Stimulated activated CD4-positive, alpha-beta T cell treated with anti-CD3 and anti-CD28 coated beads, Interleukin-1b, Interleukin-23, amount 100 ng/mL, for 24 hours (primary cell): ENCODE measurements at places on chromosomes 2 and 18.

- DNase-seq, result no peak
Observed at GRCh38 chr2:33267756-33268155, 208.7 kb upstream of the RASGRP3 start.

- DNase-seq, result no peak
Observed at GRCh38 chr18:58541789-58542425, 87.0 kb downstream of the ALPK2 start.

GRCh38 chr18:65567372-65567771 is 183.4 kb upstream of the CDH7 start:
- DNase-seq, result no peak

DNA sequence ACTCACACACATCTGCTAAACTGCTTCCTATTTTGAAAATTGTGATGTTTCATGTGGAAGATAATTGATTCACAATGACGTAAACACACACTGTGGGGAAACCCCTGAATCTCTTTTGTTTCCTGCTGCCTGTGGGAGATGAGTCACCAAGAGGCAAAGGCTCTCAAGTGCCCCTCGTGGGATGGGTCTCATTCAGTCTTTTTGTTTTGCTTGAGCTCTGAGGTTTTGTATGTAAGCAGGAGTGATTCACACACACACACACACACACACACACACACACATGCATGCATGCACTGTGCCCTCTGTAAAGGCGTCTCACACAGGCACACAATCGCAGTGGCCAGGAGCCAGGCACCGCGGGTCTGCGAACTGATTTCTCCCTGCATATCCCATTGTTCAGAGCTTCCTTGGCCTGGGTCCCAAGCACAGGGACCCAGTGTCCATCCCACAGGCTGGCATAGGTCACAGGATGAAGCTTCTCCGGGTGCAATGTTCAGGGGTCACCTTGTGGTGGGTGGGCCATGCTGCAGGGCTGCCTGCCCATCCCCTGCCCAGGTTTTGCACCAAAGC is 12.1 kb upstream of the ARHGEF4 start:
- DNase-seq, result no peak

- DNase-seq, result no peak
Observed at GRCh38 chr2:160918906-160919503, 241.2 kb upstream of the TANK start.

DNA sequence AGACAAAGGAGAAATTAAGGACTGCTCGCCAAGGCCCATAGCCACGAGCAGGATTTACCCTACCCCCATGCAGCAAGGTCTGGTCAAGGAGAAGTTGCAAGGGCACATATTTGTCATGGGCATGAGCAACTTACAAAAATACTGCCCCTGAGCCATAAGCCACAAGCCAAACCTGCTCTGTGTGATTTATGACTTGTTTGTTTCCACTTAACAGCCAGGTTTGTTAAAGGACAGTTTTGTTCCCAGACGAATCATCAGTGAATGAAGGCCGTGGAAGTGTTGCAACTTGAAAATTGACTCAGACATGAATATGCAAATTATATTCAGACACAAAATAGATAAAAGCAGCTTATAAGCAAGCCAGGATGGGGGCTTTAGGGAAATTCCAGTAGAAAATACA is 31.3 kb upstream of the EVA1A start:
- DNase-seq, result no peak

GRCh38 chr2:20609349-20609994 is 41.4 kb downstream of the HS1BP3 start:
- no peak for DNase-seq

GRCh38 chr18:35464831-35465279 is 32.9 kb downstream of the INO80C start:
- DNase-seq, result no peak

- DNase-seq, result no peak
Observed at GRCh38 chr2:120488531-120488930, 142.6 kb downstream of the INHBB start.

DNA sequence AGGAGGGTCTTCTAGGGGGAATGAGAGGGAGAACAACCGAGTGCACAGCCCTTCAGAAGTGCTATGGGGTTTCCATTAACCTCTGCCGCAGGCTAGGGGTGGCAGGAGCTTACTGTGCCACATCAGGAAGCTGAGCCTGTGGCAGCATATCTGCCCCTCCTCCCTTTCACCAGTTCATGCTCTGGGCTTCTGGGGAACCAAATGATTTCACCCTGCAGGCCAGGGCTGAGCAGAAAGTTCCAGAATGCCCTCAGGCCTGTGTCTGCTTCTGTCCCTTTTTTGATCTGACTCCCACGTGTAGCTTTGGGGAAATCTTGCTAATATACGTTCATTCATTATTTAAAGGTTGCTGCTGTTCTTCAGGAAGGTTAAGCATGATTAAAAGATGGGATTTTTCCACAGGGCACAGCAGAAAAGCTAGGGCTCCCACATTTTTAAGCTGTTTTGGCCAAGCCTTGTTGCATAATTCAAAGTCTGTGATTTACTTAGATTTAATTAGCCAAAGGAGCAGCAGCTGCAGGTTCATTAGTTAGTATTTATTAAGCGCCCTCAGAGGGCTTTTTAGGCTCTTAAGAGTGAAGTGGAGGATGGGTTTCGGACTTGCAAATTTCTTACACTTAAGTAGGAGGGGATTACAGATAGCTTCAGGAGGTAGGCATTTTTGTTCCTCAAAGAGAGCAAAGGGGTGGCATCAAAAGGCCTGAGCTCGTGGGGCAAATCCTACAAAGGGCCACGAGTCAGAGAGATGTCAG is 10.2 kb downstream of the TMEM247 start:
- DNase-seq, result no peak

GRCh38 chr2:86623043-86623493 is 597 bp downstream of the RNF103 start:
- DNase-seq, result peak; percentile 34

GRCh38 chr2:96495982-96496629 is 9.1 kb downstream of the NEURL3 start:
- no peak for DNase-seq

DNA sequence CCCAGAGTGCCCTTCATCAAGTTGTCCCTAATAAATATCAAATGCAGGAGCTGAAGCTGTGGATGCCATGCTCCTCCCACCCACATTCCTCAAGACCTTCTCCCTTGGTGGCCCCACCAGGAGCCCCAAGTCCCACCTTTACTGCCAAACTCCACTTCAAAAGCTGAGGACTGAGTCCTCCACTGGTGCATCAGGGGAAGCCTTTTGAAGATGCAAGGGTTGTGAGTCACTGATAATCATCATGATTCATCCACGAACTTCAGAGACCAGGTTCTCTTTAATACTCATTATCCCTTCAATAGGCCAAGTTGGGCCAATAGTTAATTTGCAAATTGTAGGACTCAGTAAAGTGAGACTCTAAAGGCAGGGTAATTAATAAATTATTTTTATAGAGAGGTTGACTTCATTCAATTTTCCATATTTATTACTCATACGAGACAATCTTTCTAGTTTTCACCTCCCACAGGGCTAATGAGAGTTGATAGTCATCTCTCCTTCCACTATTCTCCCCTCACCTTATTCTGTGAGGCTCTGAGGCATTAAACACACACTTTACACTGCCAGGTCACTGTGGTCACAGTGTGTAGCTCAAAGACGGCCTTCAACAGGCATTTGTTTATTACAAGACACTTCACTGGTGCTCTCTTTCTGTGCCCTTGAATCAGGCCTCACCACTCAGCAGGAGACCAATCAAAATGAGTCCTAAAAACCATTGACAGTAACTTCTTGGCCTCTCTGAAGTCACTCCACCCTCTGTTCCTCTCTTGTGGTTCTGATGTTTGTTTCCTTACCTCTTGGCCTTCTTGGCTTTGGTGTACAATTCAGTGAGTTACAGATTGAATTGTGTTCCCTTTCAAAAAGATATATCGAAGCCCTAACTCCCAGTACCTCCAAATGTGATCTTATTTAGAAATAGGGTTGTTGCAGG is 99.9 kb downstream of the TRIB2 start:
- no peak for DNase-seq

DNA sequence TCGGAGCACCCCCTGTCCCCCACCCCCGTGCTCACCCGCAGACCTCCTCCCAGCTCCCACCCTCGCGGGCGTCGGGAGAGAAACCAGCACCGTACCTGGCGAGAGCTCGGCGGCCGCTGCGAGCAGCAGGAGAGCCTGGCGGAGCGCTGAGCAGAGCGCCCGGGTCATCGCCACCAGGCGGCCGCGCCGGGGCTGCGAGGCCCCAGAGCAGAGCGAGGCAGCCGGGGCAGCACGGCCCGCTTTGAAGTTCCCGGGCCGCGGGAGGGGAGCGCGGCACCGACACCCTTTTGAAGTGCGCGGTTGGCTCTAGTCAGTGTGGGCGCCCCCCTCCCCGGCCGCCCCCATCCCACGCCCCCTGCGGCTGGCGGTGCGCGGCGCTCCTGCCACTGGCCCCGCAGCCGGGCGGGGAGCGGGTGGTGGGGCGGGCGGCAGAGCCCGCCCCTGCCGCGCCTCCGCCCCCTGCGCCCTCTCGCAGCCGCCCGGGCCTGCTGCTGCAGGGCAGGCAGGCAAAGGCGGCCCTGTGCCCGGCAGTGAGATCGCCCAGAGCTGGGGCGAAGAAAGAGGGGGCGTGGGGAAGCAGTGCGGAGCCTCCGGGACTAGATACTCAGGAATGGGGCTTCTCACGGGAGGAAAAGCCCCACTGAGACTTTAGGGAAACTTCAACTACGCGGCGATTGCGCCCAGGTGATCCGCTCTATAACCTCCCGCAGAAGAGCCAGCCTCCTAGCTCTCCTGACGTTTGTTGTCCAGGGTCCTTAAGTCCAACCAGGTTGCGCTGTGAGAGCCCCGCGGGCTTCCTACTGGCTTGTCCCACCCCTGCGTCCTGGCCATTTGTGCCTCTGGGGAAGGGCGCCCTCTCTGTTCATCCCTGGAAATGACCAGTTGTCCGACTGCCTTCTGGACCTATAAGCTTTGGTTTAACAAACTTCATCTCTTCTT is at the start of gene ACVR1C:
Gene ACVR1C, minus strand, starts transcription at position 388 of the 939 bp plus-strand sequence. Its CDS starts 220 bp downstream, at position 168.
- peak; percentile 27 for DNase-seq

GRCh38 chr18:41789001-41789400 is 166.0 kb upstream of the PIK3C3 start:
- no peak for DNase-seq

- DNase-seq, result no peak
Observed at GRCh38 chr2:12733846-12734245, 17.1 kb downstream of the TRIB2 start.

- DNase-seq, result no peak
Observed at GRCh38 chr2:100180503-100180902, 38.1 kb upstream of the AFF3 start.

- no peak for DNase-seq
Observed at GRCh38 chr2:133977405-133977804, 276.5 kb upstream of the MGAT5 start.

- no peak for DNase-seq
Observed at GRCh38 chr2:101515477-101515876, 40.6 kb upstream of the RFX8 start.

DNA sequence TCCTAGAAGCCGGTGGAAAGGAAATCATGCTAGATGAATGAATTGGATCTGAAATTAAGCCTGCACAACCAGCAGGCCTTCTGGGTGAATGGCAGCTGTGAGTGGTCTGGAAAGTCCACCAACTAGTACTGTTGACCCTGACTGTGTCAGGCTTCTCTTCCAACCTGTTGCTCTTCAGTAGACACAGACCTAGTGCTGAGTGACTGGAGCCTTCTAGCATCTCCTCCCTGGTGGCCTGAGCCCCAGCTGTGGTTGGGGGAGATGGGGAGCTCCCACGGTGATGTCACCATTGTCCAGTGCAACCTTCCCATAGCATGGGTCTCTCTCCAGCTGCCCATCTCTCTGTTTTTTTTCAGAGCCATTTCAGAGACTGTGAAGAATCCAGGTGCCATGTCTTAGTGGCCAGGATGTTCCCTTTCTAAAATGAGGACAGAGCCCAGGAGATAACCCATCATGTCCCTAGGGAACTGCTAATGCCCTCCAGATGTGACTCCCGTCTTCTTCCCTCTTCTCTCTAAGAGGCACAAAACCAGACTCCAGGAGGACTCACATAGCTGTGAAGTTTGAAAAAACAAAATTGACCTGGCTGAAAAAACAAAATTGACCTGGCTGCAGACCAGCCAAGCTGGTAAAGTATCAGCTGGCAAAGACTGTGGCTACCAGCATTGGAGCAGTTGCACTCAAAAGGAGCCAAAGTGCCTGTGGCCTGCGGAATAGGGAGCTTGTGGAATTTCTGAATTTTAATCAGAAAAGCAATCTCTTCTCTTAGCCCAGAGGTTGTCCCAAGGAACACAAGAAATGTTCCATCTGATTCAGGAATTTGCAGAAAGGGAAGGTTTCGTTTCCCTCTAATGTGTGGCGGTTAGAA is 67.4 kb upstream of the RPL31 start:
- no peak for DNase-seq

GRCh38 chr18:3984163-3984757 is 470.8 kb downstream of the DLGAP1 start:
- no peak for DNase-seq

- no peak for DNase-seq
Observed at GRCh38 chr2:25760297-25760696, 86.9 kb upstream of the DTNB start.

DNA sequence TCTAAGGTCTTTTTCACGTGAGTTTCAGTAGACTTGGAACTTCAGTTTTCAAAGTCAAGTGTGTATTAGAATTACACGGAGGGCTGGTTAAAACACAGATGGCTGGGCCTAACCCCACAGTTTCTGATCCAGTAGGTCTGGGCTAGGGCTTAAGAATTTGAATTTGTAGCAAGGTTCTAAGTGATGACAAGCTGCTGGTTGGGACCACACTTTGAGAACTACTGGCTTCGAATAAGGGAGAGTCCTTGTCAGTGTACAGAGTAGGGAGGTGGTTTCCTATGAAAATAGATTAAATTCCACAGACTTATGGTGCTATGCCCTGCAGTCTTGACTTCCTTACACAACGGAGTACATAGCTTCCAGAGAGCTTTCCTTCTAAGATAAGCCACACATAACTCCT is 4.5 kb downstream of the RHOB start:
- no peak for DNase-seq

GRCh38 chr2:182817558-182817957 is 48.9 kb downstream of the FRZB start:
- DNase-seq, result no peak

DNA sequence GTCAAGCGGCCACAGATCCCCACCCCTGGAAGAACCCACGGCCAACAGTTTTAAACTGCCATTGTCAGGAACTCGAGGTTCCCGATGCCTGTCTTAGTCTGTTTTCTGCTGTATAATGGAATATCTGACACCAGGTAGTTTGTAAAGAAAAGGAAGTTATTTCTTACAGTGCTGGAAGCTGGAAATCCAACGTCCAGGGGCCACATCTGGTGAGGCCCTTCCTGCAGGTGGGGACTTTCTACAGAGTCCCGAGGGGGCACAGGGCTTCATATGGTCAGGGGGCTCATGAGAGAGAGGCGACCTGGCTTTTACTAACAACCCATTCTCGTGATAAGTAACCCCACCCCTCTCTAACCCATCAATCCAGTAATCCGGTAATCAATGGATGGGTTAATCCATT is 501.6 kb upstream of the MYT1L start:
- no peak for DNase-seq
